Lower lobe of right lung (tissue), 2 donors: ENCODE measurements at places on chromosomes 5 and 9. TPM values are rescaled to one million over a fixed set of nuclear protein-coding genes. Genes with fewer than 3 reads are reported as not detected.

Gene ACOT12
- not detected for total RNA-seq

GRCh38 chr5:159041444-159042198 lies 58.1 kb downstream of the EBF1 start:
- no peaks in the 10 kb centered on the region for H3K27me3 ChIP-seq
- no peak overlapping the region for H3K27ac ChIP-seq
- no peaks in the 10 kb centered on the region for H3K36me3 ChIP-seq
- peaks cover 5% of the 10 kb centered on the region for H3K4me1 ChIP-seq
- no peak for DNase-seq

Gene SLIT3
- total RNA-seq, result 48.6 TPM

DNA sequence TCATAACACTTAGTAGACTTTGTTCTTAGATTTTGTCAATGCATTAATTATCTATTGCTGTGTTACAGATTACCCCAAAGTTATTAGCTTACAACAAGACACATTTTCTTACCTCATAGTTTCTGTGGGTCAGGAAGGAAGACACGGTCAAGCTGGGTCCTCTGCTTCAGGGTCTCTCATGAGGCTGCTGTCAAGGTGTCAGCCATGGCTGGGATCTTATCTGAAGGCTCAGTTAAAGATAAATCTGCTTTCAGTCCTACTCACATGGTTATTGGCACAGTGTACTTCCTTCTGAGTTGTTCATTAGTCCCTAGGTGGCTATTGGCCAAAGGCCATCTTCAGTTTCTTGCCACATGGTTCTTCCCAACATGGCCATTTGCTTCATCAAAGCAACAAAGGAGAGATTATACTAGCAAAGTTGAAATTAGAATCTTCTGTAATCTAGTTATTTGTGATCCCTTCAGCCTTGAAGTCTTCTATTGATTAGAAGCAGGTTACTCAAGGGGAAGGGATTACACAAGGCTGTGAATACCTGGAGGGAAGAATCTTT lies 25.2 kb downstream of the TDRD7 start:
- DNase-seq, result no peak
- H3K4me1 ChIP-seq, result no peaks in the 10 kb centered on the region
- no peak overlapping the region for H3K27ac ChIP-seq
- H3K4me3 ChIP-seq, result no peak overlapping the region

Gene HCN1
- not detected for total RNA-seq

DNA sequence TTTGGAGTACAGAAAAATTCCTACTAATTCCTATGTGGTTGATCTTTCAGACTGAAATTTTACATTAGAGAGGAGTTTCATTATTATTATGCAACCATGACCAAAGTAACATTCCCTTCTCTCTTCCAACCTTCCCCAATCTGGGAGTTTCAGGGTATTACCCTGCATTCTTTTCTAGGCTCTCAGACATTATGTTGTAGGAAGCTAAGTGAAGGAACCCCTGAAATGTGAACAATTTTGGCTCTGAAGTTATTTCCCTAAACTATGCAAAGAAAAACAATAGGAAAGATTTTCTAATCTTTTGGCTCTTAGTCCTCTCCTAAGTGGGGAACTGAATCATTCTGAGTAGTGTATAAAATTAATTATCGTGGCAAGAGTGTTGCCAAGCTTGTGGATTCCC lies 63.3 kb upstream of the ZFAND5 start:
- no peak overlapping the region for H3K4me3 ChIP-seq
- H3K27ac ChIP-seq, result no peak overlapping the region
- no peaks in the 10 kb centered on the region for H3K36me3 ChIP-seq
- H3K27me3 ChIP-seq, result no peaks in the 10 kb centered on the region

- peak overlapping the region; percentile 20 for H3K4me3 ChIP-seq
- no peaks in the 10 kb centered on the region for H3K36me3 ChIP-seq
- peaks cover 18% of the 10 kb centered on the region for H3K4me1 ChIP-seq
- no peak for DNase-seq
- no peak overlapping the region for H3K27ac ChIP-seq
- H3K27me3 ChIP-seq, result peaks cover 81% of the 10 kb centered on the region
Measured at GRCh38 chr9:122219856-122220672, 8.7 kb downstream of the LHX6 start.

GRCh38 chr5:10637944-10638343 lies 74.1 kb downstream of the ANKRD33B start:
- H3K36me3 ChIP-seq, result no peaks in the 10 kb centered on the region
- DNase-seq, result no peak
- no peaks in the 10 kb centered on the region for H3K27me3 ChIP-seq
- H3K27ac ChIP-seq, result no peak overlapping the region

Gene DBN1
- total RNA-seq, result 23.1 TPM

DNA sequence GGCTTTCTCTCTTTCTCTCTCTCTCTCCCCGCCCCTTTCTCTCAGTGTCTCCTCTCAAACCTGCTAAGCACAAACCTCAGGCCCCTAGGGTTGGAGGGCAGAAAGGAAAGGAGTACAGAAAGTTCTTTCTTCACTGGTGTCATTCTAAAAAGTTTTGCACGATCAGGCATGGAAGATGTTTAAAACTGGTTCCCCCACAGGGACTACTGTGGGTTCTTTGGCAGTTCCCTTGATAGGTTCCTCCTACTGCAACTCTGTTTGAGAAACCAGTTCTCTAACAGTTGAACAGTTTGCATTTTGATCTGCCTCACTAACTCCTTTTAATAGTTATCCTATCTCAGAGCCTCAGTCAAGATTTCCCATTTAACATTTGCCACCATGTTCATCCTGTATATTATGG lies 82.9 kb downstream of the CDO1 start:
- no peaks in the 10 kb centered on the region for H3K4me1 ChIP-seq
- no peak for DNase-seq
- H3K36me3 ChIP-seq, result no peaks in the 10 kb centered on the region
- no peak overlapping the region for H3K4me3 ChIP-seq
- H3K27me3 ChIP-seq, result no peaks in the 10 kb centered on the region
- H3K27ac ChIP-seq, result no peak overlapping the region

Gene SAPCD2
- total RNA-seq, result 0.86 TPM

GRCh38 chr9:126805554-126806262 lies 868 bp downstream of the ZBTB43 start:
- peak; percentile 74 for DNase-seq
- H3K4me3 ChIP-seq, result peak overlapping the region; percentile 95
- H3K27me3 ChIP-seq, result no peaks in the 10 kb centered on the region
- H3K36me3 ChIP-seq, result peaks cover 18% of the 10 kb centered on the region

DNA sequence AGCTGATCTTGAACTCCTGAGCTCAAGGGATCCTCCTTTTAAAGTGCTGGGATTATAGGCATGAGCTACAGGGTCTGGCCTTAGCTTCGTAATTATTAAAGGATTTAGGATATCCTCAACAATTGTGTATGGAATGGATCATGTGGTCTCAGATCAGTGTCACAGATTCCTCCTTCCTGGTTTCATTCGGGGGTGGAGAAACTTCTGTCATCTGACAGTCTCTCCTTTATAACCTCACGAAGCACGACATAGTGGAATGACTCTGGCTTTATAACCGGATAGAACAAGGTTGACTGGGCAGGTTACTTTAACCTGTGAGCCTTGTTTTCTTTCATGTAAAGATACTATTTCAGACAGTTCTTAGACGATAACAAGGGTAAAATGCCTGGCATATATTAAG lies 4.4 kb upstream of the GNG10 start:
- no peak for DNase-seq
- no peaks in the 10 kb centered on the region for H3K27me3 ChIP-seq
- no peak overlapping the region for H3K4me3 ChIP-seq
- peaks cover 17% of the 10 kb centered on the region for H3K36me3 ChIP-seq
- H3K4me1 ChIP-seq, result peaks cover 6% of the 10 kb centered on the region

DNA sequence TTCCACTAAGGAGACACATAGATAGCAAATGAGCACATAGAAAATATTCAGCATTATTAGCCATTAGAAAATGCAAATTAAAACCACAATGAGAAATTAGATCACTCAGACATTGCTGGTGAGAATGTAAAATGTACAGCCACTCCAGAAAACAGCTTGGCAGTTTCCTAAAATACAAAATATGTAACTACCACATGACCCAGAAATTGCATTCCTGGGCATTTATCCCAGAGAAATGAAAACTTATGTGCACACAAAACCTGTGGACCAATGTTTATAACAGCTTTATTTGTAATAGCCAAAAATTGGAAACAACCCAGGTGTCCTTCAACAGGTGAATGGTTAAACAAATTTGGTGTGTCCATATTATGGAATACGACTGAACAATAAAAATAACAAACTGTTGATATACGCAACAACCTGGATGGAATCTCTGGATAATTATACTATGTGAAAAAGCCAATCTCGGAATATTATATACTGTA lies 34.8 kb upstream of the SHC3 start:
- no peak overlapping the region for H3K4me3 ChIP-seq
- H3K27ac ChIP-seq, result no peak overlapping the region
- no peaks in the 10 kb centered on the region for H3K36me3 ChIP-seq
- H3K27me3 ChIP-seq, result no peaks in the 10 kb centered on the region
- no peak for DNase-seq

Gene PAPPA
- 2.2 TPM for total RNA-seq

- no peaks in the 10 kb centered on the region for H3K4me1 ChIP-seq
- no peaks in the 10 kb centered on the region for H3K36me3 ChIP-seq
- H3K4me3 ChIP-seq, result no peak overlapping the region
- H3K27ac ChIP-seq, result no peak overlapping the region
- DNase-seq, result no peak
Measured at GRCh38 chr5:125719681-125720347, 703.4 kb upstream of the GRAMD2B start.

Gene LRRC70
- total RNA-seq, result 1.1 TPM

DNA sequence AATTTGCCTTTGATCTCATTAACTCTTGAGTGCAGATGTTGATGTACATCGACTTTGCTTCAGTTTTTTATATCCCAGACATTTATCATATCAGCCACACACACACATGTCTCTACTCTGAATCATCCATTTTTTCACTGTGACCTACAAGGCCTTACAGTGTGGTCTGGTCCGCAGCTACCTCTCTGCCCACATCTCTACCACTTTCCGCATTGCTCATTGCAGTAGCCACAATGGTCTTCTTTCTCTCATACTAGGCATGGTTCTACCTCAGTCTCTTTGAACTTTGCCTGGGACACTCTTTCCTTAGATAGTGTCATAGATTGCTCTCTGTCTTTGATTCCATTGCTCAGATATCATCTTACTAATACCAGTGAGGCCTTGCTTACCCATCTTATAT lies 87.9 kb upstream of the FSD1L start:
- no peak overlapping the region for H3K4me3 ChIP-seq
- no peak overlapping the region for H3K27ac ChIP-seq
- H3K4me1 ChIP-seq, result no peaks in the 10 kb centered on the region
- DNase-seq, result no peak
- H3K27me3 ChIP-seq, result no peaks in the 10 kb centered on the region
- peaks cover 44% of the 10 kb centered on the region for H3K36me3 ChIP-seq

DNA sequence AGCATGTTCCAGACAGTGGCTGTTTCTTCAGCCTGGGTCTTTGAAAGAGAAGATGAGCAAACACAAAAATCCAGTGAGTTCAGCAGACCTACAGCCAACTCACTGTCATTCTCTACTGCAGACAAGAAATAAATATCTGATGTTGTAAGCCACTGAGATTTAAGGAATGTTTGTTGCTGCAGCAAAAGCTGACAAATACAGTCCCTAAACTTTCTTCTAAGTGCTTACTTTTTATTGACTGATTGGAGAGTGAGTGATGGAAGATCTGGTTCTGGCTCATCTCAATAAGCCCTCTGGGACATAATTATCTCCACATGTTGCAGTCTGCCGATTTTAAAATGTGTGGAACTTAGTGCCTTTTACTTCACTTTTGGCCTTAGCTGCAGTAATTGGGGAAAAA lies 69.9 kb upstream of the LMNB1 start:
- H3K36me3 ChIP-seq, result no peaks in the 10 kb centered on the region
- no peaks in the 10 kb centered on the region for H3K27me3 ChIP-seq
- no peaks in the 10 kb centered on the region for H3K4me1 ChIP-seq
- H3K4me3 ChIP-seq, result no peak overlapping the region

- DNase-seq, result no peak
- peaks cover 7% of the 10 kb centered on the region for H3K4me1 ChIP-seq
- no peak overlapping the region for H3K4me3 ChIP-seq
- H3K27me3 ChIP-seq, result no peaks in the 10 kb centered on the region
- no peak overlapping the region for H3K27ac ChIP-seq
Measured at GRCh38 chr9:104798209-104798995, 34.5 kb downstream of the NIPSNAP3B start.

Gene LRRC14B
- not detected for total RNA-seq

Gene NRG2
- 1.6 TPM for total RNA-seq

DNA sequence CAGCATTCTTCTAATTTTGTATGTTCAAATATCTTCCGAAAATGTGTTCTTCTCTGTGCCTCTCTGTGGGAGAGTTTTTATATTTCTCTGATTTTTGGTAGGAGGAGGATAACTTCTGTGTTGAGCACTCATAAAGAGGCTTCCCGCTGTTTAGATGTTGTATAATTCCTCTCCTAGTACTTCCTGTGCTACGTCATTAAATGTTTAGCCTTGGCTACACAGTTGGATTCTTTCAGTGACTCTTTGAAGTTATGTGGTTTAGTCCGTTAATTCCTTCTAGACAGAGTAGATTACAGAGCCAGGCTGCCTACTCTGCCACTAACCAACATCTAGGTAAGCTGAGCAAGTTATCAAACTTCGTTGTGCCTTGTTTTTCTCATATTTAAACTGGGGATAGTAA lies 302.6 kb downstream of the OSTF1 start:
- no peak for DNase-seq
- no peaks in the 10 kb centered on the region for H3K4me1 ChIP-seq
- no peak overlapping the region for H3K4me3 ChIP-seq
- H3K27ac ChIP-seq, result no peak overlapping the region
- H3K27me3 ChIP-seq, result no peaks in the 10 kb centered on the region
- no peaks in the 10 kb centered on the region for H3K36me3 ChIP-seq

DNA sequence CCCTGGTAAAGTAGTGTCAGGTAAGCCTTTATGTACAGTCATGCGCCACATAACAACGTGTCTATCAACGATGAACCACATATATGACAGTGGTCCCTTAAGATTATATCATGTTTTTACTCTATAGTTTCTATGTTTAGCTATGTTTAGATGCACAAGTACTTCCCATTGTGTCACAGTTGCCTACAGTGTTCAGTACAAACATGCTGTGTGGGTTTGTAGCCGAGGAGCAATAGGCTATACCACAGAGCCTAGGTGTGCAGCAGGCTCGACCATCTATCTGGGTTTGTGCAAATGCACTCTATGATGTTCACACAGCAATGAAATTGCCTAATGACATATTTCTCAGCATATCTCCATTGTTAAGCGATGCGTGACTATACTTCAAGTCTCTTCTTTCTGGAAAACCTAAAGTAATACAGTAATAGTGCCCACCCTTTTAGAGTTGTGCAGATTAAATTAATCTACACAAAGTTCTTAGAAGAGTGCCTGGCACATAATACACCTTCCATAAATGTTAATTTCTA lies 295.9 kb downstream of the ARHGAP26 start:
- H3K4me1 ChIP-seq, result peaks cover 54% of the 10 kb centered on the region
- no peak for DNase-seq
- no peak overlapping the region for H3K4me3 ChIP-seq

DNA sequence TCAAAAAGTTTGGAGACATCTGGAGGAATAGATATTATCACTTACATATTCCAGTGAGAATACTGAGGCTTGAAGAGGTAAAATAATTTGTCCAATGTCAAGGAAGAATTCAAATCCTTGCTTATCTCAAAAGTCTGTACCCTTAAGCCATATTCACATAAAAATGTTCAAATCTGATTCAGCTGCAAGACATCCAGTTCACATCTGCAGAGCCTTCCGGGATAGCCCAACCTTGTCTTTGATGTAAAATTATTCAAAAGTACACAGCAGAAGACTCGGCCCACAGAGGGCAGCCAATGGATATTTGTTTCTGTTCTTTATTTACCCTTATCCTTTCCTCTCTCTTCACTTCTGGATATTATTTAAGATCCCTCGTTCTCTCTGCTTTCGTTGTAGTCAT lies 1183.8 kb upstream of the WWC1 start:
- no peak for DNase-seq
- no peak overlapping the region for H3K4me3 ChIP-seq
- no peaks in the 10 kb centered on the region for H3K36me3 ChIP-seq
- no peak overlapping the region for H3K27ac ChIP-seq
- H3K27me3 ChIP-seq, result no peaks in the 10 kb centered on the region
